ENCODE measurements at places on chromosomes 7 and 10. TPM values are rescaled to one million over a fixed set of nuclear protein-coding genes. Genes with fewer than 3 reads are reported as not detected.

Gene CPA4
- 0.25 TPM for total RNA-seq

Gene GFRA1
- total RNA-seq = 1.6 TPM

Gene PLCE1
- 0.16 TPM for total RNA-seq

Gene PKD2L1
- total RNA-seq = not detected

Gene TYW1B
- 0.97 TPM for total RNA-seq

Measured in bladder microvascular endothelial cell (primary cell).